ENCODE measurements at places on chromosomes 12 and 14. TPM values are rescaled to one million over a fixed set of nuclear protein-coding genes. Genes with fewer than 3 reads are reported as not detected.

- no peaks in the 10 kb centered on the region for H3K4me1 ChIP-seq
- H3K27me3 ChIP-seq, result no peaks in the 10 kb centered on the region
- no peak overlapping the region for H3K4me3 ChIP-seq
- no peak for DNase-seq
Measured at GRCh38 chr14:47715330-47715729, 39.9 kb upstream of the MDGA2 start.

- no peaks in the 10 kb centered on the region for H3K27me3 ChIP-seq
- no peak overlapping the region for H3K27ac ChIP-seq
- H3K36me3 ChIP-seq, result no peaks in the 10 kb centered on the region
- H3K4me1 ChIP-seq, result no peaks in the 10 kb centered on the region
Measured at GRCh38 chr12:30329281-30329680, 366.4 kb downstream of the IPO8 start.

TMTC1 gene
- not detected for total RNA-seq

DCN gene
- not detected for total RNA-seq

DNA sequence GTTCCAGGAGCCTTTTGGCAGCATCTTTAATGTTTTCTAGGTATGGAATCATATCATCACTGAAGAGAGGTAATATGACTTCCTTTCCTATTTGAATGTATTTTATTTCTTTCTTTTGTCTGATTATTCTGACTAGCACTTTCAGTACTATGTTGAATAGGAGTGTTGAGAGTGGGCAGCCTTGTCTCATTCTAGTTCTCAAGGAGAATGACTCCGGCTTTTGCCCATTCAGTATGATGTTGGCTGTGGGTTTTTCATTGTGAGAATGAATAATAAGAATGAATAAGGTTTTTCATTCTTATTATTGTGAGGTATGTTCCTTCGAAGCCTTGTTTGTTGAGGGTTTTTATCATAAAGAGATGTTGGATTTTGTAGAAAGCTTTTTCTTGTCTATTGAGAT lies 98.9 kb downstream of the GPHN start:
- H3K27me3 ChIP-seq, result no peaks in the 10 kb centered on the region
- H3K4me1 ChIP-seq, result no peaks in the 10 kb centered on the region
- no peak for DNase-seq
- no peak overlapping the region for H3K4me3 ChIP-seq

DNA sequence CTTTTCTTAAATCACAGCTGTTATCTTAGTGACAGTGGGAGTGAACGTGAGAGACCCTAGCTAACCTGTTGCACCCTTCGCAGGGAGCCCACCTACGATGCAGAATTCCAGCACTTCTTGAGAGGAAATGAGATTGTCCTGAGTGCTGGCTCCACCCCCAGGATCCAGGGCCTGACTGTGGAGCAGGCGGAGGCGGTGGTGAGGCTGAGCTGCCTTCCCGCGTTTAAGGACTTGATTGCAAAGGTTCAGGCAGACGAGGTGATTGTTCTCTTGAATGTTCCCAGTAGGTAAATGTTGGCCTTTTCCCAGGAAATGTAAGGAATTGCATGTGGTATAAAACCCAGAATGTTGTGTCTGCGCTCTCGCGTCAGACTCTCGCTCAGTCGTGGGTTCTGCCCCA lies 46.7 kb downstream of the HSP90AA1 start:
- DNase-seq, result no peak
- H3K36me3 ChIP-seq, result peaks cover 93% of the 10 kb centered on the region
- no peaks in the 10 kb centered on the region for H3K27me3 ChIP-seq
- no peaks in the 10 kb centered on the region for H3K4me1 ChIP-seq
- no peak overlapping the region for H3K27ac ChIP-seq
- no peak overlapping the region for H3K4me3 ChIP-seq
